ENCODE measurements at places on chromosomes 16 and 17.

DNA sequence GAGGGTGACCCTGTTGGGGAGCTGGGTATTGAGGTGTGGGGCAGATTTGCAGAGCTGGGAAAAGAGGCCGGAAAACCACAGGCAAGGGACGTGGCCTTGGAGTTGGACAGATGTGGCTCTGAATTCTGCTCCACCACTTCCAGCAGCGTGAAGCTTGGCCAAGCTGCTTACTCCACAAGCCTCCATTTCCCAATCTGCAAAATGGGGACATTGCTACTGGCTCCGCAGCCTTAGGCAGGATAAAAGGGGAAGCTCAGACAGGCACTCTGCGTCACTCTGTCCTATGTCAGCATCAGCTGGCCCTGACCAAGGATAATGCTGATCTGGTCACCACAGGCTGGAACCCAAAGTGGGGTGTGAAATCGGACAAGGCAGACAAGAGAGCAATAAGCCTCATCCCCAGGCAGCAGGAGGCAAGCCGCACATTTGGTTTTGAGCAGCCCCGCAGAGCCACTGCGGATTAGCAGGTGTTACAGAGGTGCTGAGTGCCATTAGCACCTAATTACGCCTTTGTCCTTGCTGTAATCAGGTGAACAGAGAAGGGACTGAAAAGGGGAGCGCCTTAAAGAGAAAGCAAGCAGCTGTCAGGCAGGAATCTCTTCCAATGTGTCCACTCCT, 54.8 kb downstream of the SDK2 start:
- no peak for DNase-seq

GRCh38 chr17:4901648-4902344, 1.1 kb downstream of the CHRNE start:
- DNase-seq = no peak

- DNase-seq = no peak
These were observed 597 bp downstream of the OVCA2 start for GRCh38 chr17:2042390-2042847.

GRCh38 chr16:50086176-50086575, 20.4 kb downstream of the HEATR3 start:
- DNase-seq = no peak

GRCh38 chr17:17175917-17176316, 30.2 kb downstream of the PLD6 start:
- no peak for DNase-seq

DNA sequence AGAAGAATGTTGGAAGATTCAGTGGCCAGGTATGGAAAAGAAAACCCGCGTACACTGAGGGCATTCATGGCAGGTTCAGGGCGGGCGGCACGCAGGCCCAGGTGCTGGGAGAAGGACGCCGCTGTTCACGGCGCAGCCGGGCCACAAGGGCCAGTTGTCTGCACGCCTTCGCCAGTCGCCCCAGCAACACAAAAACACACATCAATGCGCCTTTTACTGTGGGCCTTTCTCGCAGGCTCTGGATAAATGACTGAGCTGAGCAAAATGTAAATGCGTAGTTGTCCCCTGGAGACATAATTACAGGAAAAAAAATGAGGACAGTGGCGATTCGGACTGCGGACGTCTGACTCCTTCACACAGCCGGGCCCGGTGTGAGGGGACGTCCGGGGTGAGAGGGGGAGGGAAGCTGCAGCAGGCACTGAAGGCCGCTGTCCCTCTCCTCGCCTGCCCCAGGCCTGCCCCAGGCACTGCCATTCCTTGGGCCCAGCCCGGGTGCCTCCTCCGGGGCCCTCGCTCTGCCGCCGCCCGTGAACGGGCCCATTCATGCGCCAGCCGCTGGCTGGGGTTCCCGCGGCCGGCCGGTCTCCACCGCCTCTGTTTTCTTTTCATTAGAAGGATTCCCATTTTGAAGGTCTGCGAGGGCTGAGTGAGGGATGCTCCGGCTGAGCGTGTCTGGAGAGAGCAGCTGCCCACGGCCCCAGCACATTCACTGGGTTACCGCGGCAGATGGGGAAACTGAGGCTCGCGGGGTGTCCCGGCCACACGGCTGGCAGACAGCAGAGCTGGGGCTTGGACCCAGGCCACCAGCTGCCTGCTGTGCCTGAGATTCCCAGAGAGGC, 6.5 kb upstream of the ZNF469 start:
- no peak for DNase-seq

DNA sequence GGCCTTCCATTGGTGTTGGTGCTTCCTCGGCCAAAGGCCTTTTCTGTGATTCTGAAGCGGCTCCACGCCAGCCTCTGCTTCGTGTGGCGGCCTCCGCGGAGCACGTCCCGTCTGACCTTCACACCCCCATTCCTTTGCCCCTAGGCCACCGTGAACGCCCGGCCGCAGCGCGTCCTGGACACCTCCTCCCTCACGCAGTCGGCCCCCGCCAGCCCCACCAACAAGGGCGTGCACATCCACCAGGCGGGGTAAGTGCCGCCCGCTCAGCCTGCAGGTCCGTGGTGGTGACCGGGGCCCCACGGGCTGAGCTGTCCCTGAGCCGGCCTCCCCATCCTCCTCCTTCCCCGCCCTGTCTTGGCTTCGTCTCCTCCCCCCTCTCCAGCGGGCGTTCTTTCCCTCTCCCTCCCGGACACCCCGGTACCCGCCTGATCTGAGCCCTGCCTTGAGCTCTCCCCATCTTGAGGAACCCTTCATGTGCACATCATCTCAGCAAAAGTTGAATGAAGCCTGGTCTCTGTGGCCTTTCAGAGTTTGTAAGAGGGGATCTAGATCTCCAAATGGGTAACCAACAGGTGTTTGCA, 69.0 kb upstream of the CHMP6 start:
- DNase-seq = no peak

- DNase-seq = no peak
These were observed 223.9 kb downstream of the TANC2 start for GRCh38 chr17:63189930-63190329.

DNA sequence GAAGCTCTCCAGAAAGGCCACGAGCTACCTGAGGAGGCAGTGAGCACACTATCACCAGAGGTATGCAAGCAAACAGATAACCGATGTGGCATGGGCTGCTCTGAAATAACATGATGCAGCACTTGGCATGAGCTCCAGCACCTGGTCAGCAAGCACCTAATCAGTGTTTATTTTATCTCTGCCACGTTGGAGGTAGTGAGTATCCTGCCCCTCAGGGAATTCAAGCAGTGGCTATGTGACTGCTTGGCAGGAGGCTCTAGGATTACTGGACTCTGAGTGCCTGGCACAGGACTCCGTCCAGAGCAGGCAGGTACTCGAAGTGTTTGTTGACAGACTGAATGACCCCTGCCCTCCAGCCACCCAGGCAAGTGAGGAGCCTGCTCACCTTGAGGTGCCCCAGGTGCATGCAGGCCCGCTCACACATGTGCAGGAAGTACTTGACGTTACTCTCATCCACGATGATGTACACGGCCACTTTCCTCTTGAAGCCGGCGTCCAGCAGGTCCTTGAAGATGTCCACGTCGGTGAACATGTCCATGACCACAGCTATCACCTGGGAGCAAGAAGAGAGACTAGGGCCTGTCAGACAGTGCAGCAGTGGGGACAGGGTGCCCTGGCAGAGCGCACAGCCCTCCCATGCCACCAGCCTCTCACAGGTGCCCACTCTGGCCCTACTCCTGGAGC, 16.6 kb downstream of the FAM83G start:
- DNase-seq = no peak

- no peak for DNase-seq
These were observed 678.3 kb downstream of the TOX3 start for GRCh38 chr16:51868631-51869030.

DNA sequence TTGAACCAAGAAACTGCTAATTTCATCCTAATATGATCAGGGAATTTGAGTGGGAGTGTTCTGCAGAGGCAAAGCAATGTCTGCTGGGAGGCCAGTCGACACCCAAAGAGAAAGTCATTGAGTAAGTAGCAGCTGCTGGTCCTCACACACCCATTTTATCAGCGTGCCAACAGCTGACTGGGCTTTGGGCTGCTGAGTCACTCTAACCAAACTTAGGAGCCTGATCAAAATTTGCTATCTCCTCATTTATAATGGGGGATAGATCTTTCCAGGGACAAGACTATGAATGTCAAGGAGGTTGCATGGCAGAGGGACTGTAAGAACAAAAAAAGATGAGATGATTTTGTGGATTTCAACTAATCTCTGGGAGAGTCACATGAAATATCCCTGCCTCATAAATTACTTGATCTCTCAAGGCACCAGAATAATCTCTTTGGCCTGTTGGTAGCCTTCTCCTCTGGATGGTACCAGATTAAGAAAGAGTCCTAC, 32.9 kb downstream of the CPSF4L start:
- no peak for DNase-seq

GRCh38 chr17:39729280-39729851, 966 bp downstream of the MIEN1 start:
- DNase-seq = no peak

DNA sequence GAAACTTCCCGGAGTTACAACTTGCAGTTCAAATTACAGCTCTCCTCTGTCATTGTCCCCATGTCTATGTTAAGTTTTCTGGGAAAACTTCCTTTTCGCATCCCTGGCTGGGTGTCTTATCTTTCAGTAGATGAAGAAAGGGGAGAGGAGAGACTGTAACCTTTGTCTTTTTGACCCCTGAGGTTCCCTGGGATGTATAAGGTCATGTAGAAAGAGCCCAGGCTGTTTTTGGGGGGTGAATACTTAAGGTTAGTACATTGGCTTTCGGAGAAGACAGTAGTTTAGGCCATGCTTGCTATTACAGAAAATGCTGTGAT, 31.1 kb downstream of the HS3ST3B1 start:
- DNase-seq = no peak

DNA sequence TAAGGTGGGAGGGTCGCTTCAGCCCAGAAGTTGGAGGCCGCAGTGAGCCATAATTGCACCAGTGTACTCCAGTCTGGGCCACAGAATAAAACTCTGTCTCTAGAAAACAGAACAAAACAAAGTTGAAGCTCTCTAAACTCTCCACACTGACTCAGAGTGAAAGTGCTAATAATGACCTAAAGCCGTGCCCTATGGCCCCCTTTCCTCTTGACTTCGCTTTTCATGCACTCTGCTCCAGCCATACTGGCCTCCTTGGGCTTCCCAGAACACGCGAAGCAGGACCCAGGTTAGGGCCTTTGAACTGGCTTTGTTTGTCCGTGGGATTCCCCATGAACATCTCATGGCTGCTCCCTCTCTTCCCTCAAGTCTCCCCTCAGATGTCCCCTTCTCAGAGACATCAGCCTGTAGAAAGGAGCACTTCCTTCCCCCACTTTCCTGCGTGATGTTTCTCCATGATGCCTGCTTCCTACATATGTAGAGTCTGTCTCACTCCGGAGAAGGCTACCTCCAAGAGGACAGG, 18.6 kb upstream of the SPN start:
- no peak for DNase-seq

DNA sequence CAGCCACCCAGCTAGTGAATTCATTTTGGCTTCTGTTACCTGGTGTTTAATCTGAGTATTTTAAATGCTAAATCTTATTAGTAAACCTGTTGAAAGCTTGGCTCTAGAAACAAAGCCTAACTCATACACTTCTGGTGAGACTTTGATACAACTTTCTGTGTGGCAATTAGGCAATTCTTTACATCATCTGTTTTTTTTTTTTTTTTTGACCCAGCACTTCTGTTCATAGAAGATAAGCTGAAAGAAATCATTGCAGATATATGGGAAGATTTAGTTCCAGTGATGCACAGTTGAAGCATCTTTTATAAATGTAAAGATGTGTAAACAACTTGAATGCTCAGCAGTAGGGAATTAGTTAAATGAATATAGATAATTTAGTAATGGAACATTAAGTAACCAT, 21.7 kb upstream of the ABCC11 start:
- no peak for DNase-seq

DNA sequence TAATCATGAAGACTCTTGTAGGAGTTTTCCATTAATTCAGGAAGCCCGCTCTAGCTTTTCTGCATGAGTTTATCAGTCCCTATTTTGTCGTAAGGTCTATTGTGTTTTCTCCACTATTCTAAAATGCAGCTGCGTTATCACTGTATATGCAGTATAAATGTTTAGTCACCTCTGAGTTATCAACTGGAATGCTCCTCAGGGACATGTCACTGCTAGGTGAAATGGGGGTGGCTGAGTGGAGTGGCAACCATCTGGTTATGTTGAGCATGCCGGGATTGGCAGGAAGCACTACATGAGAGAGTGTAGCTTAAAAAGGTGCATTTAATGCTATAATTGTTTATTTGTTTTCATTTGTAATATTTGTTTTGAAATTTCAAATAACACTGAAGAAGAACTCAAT, 285.2 kb upstream of the ELAC2 start:
- no peak for DNase-seq

GRCh38 chr16:25126820-25127232, 15.3 kb downstream of the LCMT1 start:
- DNase-seq = no peak

DNA sequence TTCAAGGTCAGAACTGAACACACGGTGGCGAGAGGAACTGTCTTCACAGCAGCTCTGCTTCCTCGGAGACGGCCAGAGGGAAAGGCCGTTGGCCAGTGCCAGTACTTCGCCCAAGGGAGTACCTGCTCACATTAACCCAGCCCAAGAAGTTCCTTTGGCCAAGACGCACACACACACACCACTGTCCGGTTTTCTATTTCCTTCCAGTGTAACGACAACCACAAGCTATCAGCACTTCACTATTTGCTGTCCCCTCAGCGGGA, 744 bp upstream of the GGNBP2 start:
- no peak for DNase-seq

DNA sequence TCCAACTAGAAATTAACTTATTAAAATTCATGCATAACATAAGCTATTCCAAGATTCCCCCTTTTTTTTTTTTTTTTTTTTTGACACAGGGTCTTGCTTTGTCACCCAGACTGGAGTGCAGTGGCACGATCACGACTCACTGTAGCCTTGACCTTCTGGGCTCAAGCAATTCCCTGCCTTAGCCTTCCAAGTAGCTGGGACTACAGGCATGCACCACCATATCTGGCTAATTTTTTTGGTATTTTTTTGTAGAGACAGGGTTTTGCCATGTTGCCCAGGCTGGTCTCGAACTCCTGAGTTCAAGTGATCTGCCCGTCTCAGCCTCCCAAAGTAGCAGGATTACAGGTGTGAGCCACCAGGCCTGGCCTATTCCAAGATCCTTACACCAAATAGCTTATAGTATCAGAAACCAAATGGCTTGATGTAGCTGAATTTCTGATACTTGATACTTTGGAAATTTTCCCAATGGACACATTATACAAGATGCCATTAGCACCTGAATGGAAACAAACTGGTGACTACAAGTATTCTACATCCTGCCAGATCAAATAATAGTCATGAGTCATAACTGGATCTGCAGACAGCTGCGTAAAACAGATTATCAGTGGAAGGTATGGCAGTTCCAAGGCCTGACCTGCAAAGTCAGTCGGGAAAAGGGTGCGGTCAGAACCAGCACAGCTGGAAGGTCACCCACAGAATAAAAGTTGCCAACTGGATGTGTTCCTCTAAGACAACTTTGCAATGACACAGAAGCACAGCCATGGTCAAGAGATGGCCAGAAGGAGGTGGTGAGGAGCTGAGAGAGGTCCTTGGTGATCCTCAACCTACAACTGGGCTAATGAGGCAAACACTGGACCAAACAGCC, 14.5 kb downstream of the TUBG1 start:
- DNase-seq = no peak

- no peak for DNase-seq
These were observed 23.3 kb upstream of the GRB2 start for GRCh38 chr17:75428543-75429469.

Data from stimulated activated CD8-positive, alpha-beta memory T cell treated with anti-CD3 and anti-CD28 coated beads, Interleukin-15, amount 100 ng/mL, for 1 hour (primary cell).